ENCODE measurements at places on chromosomes 5 and 9. TPM values are rescaled to one million over a fixed set of nuclear protein-coding genes. Genes with fewer than 3 reads are reported as not detected.

ANXA2R gene
- 1.4 TPM for total RNA-seq

- DNase-seq: no peak
Measured at GRCh38 chr5:132005591-132005990, 5.9 kb downstream of the ACSL6 start.

DNA sequence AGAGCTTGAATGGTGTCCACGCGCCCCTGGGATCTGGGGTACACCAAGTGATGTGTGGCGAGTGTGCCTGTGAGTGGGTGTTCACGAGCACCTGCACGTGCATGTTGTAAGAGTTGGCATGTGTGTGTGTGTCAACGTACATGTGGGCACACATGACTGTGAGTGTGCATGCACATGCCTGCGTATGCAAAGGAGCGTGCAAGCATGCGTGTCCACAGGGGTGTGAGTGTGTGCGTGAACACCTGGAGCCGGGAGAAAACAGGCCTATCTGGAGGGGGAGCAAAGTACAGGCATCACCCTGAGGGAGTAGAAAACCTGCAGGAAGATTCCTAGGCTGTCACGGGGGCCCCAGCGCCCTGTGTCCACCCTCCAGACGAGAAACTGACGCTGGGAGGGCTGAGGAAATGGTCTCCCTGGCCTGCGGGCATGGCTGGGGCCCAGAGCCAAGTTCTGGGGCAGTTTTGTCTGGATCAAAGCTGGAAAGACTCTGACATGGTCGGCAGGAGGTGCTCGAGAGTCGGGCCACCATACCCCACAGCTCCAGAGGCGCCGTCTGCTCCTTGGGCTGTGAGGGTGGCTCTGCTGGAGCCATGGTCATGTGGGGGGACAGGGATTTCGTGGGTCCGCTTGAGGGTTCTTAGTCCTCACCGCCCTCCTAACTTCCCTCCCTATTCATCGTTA lies 31.8 kb downstream of the PTGES start:
- no peak for DNase-seq

GRCh38 chr9:88775559-88775958 lies 215.7 kb upstream of the S1PR3 start:
- no peak for DNase-seq

- DNase-seq: no peak
Measured at GRCh38 chr5:173396311-173396993, 68.2 kb upstream of the STC2 start.

RNF44 gene
- total RNA-seq: 6.8 TPM

UGT3A2 gene
- not detected for total RNA-seq

GRCh38 chr5:105150323-105150722 lies 1587.7 kb upstream of the NUDT12 start:
- no peak for DNase-seq

NIPAL4 gene
- not detected for total RNA-seq

DNA sequence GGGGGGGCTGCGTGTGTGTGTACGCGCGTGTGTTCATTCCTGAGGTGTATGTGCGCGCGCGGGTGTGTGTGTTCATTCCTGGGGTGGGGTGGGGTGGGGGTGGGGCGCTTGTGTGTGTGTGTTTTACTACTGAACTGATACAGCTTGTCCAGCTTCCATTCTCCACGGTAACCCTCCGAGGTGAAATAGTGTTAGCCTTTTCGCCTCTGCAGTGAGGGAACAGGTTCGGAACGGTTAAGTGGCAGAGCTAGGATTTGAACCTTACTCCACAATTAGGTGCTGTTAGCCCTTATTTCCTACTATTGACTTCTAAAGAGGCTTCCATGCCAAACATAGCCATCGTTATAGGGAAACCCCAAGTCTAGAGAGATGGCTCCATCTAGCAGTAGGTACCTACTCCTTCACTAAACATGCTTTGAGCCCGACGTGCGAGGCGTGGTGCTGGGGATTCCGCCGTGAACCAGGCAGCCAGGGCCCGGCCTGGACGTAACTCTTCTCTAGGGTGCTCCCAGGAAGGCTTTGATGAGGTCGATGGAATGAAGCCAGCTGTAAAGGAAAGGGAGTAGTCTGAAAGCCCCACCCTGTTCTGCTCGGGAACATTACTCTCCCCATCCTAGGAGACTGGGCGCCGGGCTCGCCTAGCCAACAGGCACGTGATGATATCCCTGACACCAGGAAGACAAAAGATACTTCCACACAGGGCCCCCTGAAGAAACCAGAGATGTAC lies 782 bp upstream of the SKP1 start:
- DNase-seq: no peak
